ENCODE measurements at places on chromosomes 7 and 10.

DNA sequence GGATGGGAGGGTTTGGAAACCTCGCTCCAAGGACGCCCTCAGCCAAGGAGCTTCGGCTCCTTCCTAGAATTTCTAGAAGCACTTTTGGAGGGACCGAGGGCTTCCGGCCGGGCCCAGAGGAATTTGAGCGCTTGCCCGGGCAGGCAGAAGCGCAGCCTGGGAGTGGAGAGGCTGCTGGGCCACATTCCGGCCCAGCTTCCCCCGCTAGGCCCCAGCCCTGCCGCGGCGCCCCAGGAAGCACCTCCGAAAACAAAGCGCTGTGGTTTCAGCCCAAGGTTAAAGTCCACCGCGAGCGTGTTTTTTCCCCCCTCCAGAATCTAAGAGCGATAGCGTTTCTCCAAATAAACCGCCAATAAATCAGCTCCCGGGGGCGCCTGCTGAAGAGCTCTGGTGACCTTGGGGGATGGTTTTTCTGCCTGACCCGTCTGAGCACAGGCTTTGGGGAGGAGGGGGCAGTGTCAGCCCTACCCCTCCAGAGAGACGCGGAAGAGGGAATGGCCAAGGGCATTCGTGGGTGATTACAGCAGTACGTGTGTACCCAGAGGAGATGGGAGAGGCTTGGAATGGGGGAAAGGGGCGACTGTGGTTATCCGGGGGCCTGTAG lies 5.7 kb upstream of the TNRC18 start:
- DNase-seq: no peak

DNA sequence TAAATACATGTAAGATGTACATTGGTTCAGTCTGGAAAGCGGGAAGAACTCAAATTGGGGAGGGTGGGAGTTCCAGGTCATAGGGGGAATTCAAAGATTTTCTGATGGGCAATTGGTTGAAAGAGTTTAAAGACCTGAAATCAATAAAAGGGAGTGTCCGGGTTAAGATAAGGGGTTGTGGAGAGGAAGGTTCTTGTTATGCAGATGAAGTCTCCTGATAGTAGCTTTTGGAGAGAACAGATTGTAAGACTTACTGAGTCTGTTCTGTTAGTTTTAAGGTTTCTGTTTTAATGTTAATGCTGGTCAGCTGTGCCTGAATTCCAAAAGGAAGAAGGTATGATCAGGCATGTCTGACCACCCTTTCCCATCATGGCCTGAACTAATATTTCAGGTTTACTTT lies 48.8 kb downstream of the SDHAF3 start:
- no peak for DNase-seq

- DNase-seq: no peak
Observed at GRCh38 chr7:106071999-106072714, 40.0 kb downstream of the SYPL1 start.

GRCh38 chr7:78095549-78095948 lies 297.0 kb downstream of the PHTF2 start:
- no peak for DNase-seq

GRCh38 chr7:82839555-82839954 lies 323.1 kb downstream of the PCLO start:
- no peak for DNase-seq

GRCh38 chr7:151306374-151306773 lies 35.2 kb upstream of the NUB1 start:
- no peak for DNase-seq

Measured in GM18507 (cell line).